Stimulated activated CD4-positive, alpha-beta T cell treated with anti-CD3 and anti-CD28 coated beads, TNF-alpha, amount 100 ng/mL, for 24 hours (primary cell): ENCODE measurements at places on chromosomes 2 and 18.

- no peak for DNase-seq
Measured at GRCh38 chr2:163351143-163351542, 384.7 kb downstream of the FIGN start.

DNA sequence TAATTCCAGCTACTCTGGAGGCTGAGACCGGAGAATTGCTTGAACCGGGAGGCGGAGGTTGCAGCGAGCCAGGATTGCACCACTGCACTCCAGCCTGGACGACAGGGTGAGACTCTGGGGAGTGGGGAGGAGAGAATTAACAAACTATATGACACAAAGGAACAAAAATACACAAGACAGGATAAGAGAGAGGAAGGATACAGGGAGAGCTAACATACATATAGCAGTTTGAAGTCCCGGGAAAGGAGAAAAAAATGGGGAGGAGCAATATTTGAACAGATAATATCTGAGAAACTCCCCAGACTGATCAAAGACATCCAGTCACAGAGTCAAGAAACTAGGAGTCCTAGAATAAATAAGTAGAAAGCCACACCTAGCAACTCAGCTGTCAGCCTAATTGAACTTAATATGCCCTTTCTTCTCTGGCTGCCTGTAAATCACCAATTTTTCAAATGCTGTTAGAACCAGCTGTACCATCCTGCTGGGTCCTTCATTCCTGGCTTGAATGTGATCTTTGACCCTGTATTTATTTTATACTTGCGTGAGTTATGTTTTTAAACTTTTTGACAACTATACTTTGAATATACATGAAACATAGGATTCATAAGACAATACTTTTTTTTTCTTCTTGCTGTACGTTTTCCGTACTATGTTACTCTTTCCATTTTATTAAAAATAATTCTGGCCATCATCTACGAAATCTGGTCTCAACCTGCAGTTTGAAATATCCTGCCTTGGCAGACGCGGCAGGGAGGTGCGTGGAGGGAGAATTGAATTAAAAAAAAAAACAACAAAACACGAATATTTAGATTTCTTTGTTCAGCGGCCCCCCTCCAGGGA, 876 bp upstream of the CYP27A1 start:
- no peak for DNase-seq

- no peak for DNase-seq
Measured at GRCh38 chr2:11133238-11133935, 21.9 kb upstream of the SLC66A3 start.

DNA sequence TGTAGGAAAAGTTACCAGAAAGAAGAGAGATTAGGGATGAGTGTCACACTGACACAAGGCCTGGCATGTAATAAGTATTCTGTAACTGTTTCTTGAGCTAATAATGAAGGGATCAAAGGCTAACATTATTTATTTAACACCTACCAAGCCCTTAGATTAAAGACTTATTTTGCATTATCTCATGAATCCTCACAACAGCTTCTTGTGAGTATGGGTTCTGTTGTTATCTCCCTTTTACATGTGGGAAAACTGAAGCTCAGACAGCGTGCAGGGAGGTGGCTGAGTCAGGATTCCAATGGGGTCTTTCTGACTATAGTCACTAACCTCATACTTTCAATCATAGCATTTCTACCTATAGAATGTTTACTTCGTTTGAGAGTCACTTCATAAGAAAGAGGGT, 79.0 kb upstream of the PROKR1 start:
- no peak for DNase-seq

- DNase-seq = no peak
Measured at GRCh38 chr2:26475037-26475436, 2.9 kb downstream of the OTOF start.

- DNase-seq = no peak
Measured at GRCh38 chr18:64238076-64238475, 89.2 kb upstream of the LINC00305 start.

DNA sequence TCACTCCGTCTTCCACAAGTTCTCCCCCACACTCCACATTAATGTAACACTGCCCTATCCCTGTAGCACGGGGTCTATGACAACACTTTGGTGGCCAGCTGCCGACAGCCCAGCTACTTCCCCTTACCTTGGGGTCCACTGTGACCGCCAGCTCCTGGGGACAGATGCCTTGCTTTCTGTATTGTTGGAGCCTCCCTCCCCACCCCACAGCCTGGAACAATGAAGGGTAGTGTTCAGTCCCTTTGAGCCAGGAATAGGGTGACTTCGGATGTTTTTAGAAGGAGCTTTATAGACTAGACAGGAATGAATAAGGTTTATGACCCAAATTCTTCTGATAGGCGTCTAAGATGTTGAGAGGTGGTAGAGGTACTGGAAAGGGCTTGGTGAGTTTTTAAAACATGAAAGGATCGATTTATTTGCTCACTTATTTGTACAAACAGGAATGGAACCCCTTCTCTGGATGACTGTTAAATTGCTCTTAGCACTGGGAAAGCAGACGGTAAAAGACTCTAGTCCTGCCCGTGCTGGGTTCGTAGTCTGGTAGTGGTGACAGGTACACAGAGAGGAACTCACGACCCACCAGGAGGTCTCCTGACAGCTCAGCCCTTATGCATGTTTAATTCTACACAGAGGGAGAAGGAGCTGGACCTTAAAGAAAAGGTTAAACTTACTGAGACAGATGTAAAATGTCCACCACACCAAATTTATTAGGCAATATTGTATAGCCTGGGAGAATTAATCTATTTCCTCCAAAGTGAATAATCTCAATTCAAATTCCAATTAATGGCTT, 90.9 kb downstream of the MYCN start:
- DNase-seq = no peak

GRCh38 chr18:75130591-75131328, 78.2 kb downstream of the PTGR3 start:
- DNase-seq = no peak

DNA sequence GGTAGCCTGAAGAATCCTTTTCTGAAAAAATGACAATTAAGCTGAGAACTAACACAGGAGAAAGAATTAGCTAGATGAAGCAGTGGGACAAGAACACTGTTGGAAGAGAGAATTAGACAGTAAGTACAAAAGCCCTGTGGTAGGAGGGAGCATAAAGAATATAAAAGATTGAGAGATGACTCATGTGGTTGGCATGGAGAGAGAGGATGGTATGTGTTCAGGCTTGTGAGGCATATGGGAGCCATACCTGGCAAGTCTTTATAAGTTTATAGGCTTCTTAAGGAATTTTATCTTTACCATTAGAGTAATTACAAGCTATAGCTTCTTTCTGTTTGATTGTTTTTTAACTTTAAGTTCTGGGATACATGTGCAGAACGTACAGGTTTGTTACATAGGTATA, 325.0 kb downstream of the ARL6IP6 start:
- DNase-seq = no peak

DNA sequence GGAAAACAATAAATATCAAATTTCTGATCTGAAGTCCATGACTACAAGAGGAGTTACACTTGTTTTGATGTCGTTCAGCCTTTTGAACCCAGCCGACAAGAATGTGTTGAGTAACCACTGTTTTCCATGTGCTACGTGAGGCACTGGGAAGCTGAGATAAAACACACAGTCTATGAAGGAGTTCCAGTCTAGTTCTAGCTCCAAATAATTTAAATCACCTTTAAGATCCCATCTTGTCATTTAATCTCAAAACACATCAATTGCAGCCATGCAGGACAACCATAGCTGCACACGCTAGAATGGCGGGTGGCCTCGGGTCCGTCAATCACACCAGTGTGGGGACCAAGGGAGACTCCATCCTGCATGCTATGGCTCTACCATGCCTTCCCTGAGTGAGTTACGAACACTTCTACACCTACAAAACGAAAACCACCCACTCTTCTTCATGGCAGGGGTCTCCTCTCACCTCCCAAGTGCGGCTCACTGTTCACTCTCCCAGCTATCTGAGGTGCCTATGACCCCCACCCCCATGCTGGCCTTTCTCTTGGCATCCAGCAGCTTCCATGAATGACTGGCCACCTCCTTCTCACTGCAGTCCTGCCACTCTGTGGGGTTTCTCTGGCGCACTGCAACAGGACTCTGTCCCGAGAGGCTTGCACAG, 3.8 kb downstream of the FHL2 start:
- no peak for DNase-seq

DNA sequence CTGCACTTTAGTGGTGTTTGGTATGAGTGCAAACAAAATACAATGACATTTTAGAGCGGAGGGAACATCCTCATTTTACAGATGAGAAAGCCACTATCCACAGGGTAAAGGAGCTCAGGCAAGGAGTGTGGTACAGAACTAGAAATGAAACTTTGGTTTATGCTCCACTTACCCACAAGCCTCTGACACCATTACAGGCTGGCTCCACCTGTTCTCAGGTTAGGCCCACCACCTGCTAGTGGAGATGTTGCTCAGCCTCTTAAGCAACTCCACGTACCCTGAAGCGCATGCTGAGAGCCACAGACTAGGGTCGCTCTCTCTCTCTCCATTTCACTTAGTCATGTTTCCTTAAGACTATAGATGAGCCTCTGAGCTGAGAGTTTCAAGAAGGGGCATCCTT, 130.0 kb downstream of the MBD2 start:
- no peak for DNase-seq

GRCh38 chr2:178448968-178449661, 1.9 kb downstream of the PRKRA start:
- DNase-seq = no peak

DNA sequence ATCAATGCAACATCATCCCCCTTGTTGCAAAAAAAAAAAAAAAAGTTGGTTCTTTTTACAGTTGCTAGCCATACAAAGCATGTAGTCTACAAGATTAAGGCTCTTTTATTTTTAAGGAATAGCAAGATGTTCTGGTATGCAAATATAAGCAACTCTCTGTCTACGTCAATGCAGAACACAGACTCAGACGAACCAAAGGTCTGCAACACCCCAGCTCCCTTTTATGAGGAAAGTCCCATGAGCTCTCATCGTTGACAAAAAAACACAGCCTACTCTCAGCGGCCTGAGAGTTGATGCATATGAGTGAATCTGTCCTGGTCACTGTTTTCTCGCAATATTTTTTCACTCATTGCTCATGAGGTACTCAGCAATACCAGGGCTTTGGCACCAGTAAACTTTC, 112.9 kb downstream of the STK39 start:
- no peak for DNase-seq
